Inflammatory macrophage treated with lipopolysaccharide for 4 hours (primary cell): ENCODE measurements at places on chromosomes 7 and 10.
A peak's percentile ranks its signal among the peaks of the same experiment; 100 is the strongest.

- peak; percentile 44 for DNase-seq
Observed at GRCh38 chr7:151168003-151168786, 701 bp upstream of the GBX1 start.

GRCh38 chr7:26532471-26532870, 240.8 kb downstream of the SNX10 start:
- DNase-seq = no peak

- no peak for DNase-seq
Observed at GRCh38 chr10:34687434-34688210, 127.5 kb downstream of the PARD3 start.

GRCh38 chr10:17961551-17962422, 10.1 kb downstream of the SLC39A12 start:
- peak; percentile 9 for DNase-seq

DNA sequence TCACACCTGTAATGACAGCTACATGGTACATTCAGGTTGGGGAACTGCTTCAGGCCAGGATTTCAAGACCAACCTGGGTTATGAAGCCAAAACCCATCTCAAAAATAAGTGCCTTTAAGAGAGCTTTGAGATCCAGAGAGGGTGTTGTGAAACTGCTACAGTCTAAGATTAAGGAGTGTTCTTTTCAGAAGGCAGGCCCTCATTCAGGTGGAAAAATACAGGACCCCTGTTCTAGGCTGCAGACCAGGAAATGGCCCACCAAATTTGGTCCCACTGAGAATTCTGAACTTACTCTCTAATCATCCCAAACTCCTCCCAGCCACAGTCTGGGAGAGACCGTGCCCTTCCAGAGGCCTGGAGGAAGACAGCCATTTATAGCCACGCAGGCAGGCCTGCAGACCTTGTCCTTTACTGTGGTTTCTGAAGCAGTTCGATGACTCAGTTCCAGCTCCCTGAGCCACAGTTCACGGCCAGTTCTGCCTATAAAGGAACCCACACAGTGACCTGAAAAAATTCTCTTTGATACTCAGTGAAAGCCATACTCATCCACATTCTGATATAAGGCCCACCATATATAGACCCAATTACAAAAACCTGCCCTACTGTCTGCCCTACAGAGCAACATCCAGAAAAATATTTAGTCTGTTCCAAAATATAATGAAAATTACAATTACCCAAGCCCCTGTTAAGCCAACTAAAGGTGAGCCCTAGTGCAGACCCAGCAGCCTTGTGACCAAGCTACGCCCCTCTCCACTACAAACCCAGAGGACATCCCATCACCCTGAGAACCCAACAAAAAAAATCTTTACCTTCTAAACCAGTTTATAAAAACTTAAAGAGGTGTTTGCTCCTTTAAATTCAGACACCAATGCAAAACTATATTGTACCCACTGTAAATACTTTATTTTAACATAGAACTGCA, 21.2 kb downstream of the ZNF680 start:
- DNase-seq = no peak
